ENCODE measurements at places on chromosomes 3 and 15.

DNA sequence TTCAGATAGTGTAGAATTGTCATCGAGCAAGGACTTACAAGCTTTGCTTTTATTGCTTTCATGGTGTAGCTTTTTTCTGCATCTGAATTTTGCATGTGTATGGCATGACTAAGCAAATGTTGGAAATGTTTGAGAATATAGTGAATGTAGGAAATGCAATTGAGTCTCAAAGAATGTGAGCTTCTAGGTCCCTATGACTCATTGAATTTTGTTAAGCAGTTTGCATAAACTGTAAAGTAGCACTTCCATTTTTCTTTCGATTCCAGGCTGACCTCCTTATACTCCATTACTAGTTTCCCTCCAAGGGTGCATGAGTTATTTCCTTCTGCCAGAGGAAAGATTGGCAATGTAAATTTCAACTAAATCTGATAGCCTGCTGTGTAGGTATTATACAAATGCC lies 619.2 kb downstream of the DIPK2A start:
- DNase-seq, result no peak

- no peak for DNase-seq
Measured at GRCh38 chr3:77799278-77799677, 759.4 kb downstream of the ROBO2 start.

- DNase-seq, result no peak
Measured at GRCh38 chr15:31004220-31004733, 12.8 kb upstream of the MTMR10 start.

DNA sequence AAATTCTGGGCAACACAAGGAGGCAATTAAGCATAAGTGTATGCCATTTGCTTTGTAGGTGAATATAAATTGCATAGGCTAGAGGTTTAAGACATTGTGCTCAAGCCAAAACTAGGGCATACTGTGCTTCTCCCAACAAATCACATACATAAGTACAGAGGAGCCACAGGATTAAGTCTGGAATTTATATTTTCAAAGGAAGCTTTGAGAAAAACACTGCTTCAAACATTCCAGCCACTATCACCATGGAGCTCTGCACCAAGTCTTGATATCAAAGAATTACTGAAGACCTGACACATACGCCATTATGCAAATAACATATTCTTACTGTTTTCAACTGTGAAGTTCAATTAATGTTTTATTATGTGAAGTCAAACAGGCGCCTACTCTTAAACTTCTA lies 119.4 kb upstream of the NPHP3 start:
- DNase-seq, result no peak

Data from stimulated activated CD4-positive, alpha-beta T cell treated with anti-CD3 and anti-CD28 coated beads, Interleukin-4, amount 100 ng/mL, for 48 hours (primary cell).